Caco-2 (cell line): ENCODE measurements at places on chromosomes 6 and 20.

- DNase-seq: no peak
Observed at GRCh38 chr6:37435373-37435772, 2.4 kb downstream of the CMTR1 start.

DNA sequence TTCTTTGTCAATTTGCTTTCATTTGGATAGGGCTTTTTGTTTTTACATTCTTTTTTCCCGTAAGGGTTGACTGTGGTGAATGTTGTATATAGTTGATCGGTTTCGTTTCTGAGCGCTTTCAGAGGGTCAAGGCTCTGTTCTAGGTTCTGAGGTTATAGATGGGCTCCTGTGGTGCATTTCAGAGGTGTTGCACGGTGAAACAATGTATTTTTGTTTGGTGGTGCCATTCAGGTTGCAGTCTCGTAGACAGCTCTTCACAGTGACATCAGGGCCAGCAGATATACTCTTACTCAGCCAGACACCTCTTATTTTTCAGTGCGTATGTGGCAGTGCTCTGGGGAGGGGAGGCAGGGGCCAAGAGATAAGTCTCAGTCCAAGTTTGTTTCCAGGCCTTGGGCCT is 72.1 kb downstream of the SNAP91 start:
- DNase-seq: no peak

GRCh38 chr6:36136034-36136433 is 5.7 kb downstream of the MAPK13 start:
- no peak for DNase-seq

DNA sequence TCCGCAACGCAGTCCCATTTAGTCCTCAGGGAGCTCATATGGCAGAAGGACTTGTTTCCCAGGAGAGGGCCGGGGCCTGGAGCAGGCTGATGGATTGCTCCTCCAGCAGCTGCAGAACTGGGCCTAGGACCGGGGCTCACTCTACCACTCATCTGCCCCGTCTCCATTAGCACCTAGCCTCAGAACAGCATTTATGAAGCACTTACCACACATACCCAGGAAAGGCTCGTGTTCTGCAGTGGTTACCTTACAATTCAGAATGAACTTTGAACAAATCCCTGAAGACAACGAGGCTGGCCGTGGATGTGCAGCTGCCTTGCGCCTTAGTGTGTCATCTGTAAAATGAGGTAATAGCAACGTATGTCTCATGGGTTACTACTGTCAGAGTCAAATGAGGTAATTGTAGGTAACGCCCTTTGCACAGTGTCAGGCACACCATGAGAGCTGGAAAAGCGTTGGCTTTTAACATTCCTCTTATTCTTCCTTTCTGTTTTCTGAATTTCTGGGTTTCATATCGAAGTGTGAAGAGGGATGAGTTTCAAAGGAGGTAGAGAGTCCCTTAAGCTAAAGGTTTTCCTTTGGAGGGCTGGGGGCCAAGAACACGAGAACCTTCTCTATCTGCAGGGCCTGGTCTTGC is 46.3 kb upstream of the CD93 start:
- DNase-seq: peak; percentile 1

- no peak for DNase-seq
Observed at GRCh38 chr6:116992546-116992945, 115.5 kb downstream of the RFX6 start.

DNA sequence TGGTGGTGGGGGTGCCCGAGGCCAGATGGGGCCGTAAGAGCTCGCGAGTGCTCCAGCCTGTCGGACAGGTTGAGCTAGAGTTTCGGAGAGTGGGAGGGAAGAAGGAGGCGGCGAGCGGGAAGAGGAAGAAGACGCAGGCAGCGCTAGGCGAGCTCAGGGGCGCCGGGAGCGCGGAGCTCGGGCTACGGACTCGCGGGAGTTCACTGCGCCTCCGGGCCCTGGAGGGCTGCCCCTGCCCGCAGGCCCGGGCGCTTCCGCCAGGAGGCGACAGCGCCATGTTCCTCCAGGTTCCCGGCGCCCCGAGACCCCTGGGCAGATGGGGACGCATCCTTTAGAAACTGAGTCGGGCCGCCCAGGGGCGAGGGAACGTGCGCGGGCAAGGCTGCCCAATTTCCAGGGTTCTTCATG is 984 bp downstream of the TFAP2C start:
- DNase-seq: peak; percentile 94

DNA sequence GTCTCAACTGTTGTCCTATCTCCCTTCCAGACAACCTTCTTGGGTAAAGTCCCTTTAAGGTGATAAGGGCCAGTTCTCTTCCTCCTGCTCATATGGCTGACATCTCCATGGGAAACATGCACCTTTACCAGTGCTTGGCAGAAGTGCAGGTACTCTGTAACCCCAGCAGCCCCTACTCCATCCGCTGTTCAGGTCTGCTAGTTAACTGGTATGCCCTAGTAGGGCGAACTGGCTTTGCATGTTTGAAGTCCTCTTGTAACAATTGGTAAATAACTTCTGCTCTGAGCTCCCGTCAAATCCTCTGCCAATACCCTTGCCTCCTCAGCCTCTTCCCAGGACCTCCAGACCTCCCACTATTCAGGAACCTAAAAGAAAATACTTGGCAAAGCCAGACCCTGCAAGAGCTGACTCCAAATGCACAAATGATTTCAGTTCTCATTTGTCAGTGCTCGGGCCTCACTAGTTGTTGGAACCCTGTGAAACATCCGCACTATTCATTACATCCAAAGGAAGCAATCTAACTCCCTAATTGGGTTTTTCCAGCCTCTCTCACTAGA is 703.7 kb downstream of the MAFB start:
- DNase-seq: no peak

DNA sequence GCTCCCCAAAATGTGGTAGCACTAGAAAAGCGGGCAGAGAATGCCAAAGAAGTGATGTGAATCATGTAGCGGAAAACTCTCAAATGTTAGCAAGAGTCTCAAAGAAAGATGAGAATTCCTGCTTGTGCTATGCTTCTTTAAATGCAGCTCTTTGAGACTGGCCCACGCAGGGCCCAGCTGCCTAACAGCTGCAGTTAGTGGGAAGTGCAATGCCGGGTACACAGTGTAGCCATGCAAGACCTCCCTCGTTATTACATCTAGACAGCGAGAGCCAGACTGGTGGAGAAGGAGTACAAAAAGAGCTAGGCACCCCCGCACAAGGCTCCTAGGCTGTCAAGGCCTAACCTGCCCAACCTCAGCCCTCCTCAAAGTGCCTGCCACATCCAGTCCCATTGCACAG is 201.7 kb upstream of the PRDM1 start:
- DNase-seq: no peak

GRCh38 chr6:108604156-108604555 is 43.4 kb downstream of the FOXO3 start:
- no peak for DNase-seq

DNA sequence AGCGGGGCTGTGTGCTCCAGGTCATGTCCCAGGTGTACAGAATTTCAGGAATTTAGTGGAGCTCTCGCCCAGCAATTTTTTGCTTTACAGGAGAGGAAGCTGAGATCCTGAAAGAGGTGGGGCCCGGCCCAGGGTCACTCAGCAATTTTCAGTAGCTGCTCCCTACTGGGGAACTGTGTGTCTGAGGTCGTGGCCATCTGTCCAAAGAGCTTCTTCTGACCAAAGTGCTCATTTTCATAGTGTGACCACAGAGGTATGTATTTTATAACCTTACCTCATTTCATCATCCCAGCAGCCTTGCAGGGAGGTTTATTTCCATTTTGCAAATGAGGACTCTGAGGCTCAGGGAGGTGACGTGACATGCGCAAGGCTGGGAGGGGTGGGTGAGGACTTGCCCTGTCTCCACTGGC is 46.3 kb downstream of the FAM209B start:
- DNase-seq: peak; percentile 95

DNA sequence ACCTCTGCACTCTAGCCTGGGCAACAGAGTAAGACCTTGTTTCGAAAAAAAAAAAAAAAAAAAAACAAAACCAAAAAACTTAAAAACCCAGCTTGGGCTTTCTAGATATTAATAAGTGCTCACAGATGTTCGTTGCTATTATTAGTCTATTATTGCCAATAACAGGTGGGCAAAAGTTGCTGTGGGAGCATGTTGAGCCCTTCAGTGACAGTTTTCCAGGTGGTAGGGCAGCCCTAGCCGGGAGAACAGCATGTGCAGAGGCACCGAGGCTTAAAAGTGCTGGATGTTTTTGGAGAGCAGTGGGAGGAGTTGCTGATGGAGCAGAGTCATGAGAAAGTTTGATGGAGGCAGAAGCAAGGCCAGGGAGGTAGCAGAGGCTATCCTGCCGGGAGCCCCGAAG is 4.4 kb downstream of the PPP1R16B start:
- DNase-seq: no peak

GRCh38 chr6:21284706-21285105 is 308.8 kb upstream of the SOX4 start:
- DNase-seq: no peak

GRCh38 chr6:90021711-90022110 is 127.4 kb downstream of the GJA10 start:
- DNase-seq: no peak

GRCh38 chr6:144953552-144954240 is 668.6 kb downstream of the UTRN start:
- DNase-seq: no peak

- no peak for DNase-seq
Observed at GRCh38 chr20:45826381-45827019, 612 bp downstream of the TNNC2 start.

DNA sequence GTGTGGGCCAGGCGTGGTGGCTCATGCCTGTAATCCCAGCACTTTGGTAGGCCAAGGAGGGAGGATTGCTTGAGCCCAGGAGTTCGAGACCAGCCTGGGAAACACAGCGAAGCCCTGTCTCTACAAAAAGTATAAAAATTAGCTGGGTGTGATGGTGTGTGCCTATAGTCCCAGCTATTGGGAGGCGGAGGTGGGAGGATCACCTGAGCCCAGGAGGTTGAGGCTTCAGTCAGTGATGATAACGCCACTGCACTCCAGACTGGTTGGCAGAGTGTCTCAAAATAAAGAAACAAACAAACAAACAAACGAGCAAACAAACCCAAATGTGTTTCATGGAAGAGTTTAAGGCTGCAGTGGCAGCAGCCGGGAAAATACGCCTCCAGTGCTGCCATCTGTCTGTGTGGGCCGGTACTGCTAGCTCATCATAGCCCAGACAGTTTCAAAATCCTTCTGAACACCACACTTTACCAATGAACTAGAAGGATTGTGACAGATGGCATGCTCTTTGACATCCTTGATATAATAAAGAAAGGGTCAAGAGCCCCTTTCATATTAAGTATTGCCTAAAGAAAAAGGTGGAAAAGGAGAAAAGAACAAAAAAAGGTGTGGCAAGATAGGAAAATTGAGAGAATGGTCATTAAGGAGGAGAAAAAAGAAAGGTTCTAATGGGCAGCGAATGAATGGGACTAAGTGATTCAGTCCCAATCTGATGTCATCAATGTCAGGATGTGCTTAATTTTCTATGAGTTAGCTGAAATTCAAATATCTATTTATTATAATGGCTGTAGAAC is 298.6 kb downstream of the SYNE1 start:
- DNase-seq: no peak

DNA sequence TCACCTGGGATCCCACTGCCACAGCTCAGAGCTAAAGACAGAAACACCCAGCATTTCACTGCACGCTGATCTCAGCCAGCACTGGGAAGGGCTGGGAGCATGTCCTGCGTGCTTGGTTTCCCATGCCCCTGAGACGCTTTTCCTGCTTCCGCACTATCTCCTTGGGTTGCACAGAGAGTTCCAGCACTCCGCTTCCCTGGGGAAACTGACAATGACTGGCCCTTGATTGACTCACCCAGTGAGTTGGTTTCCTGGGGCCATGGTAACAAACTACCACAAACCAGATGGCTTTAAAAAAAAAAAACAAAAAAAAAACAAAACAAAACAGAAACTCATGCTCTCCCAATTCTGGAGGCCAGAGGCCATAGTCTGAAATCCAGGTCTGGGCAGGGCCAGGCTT is 14.8 kb upstream of the MAS1L start:
- DNase-seq: no peak

DNA sequence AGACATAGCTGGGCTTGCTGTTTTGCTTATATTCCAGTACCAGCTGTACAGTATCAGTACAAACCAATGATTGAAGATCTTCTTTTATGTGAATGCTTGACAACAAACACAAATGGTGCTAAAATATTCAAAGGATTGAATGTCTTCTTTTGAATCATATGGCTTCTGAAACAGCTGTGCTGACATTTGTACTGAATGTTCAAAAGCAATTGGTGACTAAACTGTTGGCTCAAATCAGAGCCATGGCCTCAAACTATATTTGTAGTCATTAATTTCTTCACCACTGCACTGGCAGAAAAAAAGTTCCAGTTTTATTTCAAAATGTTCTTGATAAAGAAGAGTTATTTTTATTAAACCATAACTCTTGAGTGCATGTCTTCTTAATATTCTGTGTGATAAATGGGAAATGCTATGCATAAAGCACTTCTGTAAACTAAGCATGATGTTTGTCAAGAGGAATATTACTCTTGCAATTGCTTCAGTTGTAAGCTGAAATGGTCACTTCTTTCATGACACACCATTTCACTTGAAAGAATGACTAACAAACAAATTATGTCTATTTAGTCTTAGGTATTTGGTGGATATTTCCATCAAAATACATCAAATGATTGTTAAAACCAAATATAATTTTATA is 45.9 kb upstream of the CENPW start:
- DNase-seq: no peak

- DNase-seq: no peak
Observed at GRCh38 chr6:149847939-149848267, 16.3 kb downstream of the LRP11 start.

- DNase-seq: no peak
Observed at GRCh38 chr6:137264311-137265075, 45.3 kb upstream of the IFNGR1 start.

GRCh38 chr6:41636833-41637193 is 1.5 kb upstream of the MDFI start:
- DNase-seq: no peak

DNA sequence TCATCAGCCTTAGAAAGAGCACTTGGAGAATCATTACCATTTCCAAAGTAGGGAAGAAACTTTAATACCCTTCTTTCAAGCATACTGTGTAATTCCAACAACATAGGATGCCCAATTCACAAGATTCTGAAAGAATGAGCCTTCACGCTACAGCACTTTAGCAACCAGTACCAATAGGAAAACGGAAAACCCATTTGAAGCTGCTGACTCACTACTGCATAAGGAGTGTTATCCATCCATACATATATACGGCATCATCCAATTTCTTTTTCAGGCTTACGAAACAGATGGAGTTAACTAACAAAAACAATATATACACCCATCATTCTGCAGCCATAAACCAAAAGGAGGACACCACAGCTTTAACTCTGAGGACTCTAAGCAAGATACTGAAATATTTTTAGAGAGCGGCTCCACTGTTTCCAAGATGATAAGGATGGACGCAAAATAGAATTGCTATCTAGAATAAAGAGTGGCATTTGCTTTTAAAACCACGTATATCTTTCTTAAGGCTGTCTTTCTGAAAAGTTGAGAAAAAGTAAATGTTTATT is 24.9 kb downstream of the FYN start:
- no peak for DNase-seq

DNA sequence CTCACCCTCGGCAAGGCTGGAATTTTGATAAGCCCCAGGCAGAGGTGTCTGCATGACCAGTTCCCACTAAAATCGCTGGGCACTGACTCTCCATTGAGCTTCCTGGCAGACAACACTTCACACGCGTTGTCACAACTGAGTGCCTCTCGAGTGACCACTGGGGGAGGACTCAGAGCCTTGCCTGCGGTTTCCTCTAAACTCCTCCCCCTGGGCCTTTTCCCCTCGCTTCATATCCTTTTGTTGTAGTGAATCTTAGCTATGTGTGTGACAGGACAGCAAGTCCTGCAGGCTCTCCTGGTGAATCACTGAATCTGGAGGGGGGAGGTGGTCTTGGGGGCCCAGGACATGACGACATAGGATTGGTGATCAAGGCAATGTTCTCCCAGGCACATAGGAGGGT is 670.8 kb downstream of the PRKN start:
- DNase-seq: no peak

GRCh38 chr6:68506911-68507310 is 128.2 kb upstream of the ADGRB3 start:
- no peak for DNase-seq
